ENCODE measurements at places on chromosomes 2 and 18.

GRCh38 chr18:38368246-38368645, 802.6 kb upstream of the CELF4 start:
- no peak for DNase-seq

GRCh38 chr2:13676269-13676668, 956.2 kb upstream of the LRATD1 start:
- no peak for DNase-seq

- DNase-seq = no peak
These were observed 21.4 kb upstream of the CNOT11 start for GRCh38 chr2:101231240-101231639.

GRCh38 chr2:238597638-238598528, 171.2 kb downstream of the ASB1 start:
- no peak for DNase-seq

DNA sequence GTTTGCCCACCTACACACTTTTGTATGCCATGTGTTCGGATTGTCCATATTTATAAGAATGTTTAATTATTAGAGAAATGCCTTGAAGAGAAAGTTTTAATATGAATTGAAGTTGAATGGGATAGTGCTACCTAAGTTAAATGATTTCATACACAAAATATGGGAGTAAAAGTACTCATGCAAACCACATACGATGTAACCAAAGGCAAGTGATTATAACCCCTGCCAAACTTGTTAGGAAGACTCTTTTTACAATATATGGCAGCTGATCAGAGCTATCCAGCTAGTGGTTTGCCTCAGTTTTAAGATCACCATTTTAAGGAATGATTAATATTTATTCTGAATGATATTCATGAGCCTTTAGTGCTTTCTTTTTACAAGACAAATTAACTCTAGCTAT, 106.7 kb downstream of the MYO1B start:
- DNase-seq = no peak

DNA sequence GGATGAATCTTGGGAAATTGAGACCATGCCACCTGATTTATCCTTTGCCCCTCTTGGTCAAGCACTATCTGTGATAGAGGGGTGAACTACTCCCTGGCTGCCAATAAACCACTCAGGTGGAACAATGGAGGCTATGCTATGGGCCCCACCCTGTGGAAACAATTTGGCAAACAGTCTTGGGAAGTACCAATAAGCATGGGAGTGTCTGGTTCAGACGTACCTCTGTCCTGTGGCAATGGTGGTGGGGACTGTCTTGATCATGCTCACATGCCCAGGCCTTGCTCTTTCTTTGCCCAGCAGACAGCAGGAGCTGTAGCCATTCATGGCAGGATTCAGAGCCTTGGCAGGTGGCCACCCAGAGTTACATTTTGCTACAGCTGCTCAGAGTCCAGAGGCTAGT, 658.7 kb downstream of the KCNJ3 start:
- DNase-seq = no peak

Data from immature natural killer cell (primary cell).